RWPE2 (cell line): ENCODE measurements at places on chromosomes 2 and 18.
A peak's percentile ranks its signal among the peaks of the same experiment; 100 is the strongest.

DNA sequence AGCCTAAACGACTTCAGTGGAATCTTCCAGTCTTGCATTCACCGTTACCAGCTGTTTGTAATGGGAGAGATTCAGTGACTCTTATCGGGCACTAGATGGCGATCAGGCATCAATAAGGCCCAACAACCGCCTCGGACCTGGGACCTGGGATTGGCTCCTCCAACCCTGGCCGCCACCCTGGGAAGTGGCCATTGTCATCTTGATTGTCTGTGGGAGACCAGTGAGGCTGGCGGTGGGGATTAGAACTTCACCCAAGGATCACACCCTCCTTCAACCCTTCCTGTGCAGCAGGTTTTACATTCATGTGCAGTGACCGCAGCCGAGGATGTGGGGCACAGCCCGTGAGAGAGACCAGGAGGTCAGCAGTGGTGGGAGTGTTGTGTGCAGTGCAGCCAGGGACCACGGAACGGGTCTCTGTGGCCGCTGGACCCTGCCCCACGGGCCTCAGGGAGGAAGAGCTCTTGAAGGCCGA, 85.3 kb downstream of the SPP2 start:
- H3K27ac ChIP-seq = peak overlapping the region; percentile 89
- H3K4me3 ChIP-seq = no peak overlapping the region
- no peaks in the 10 kb centered on the region for H3K27me3 ChIP-seq
- DNase-seq = peak; percentile 75
- no peaks in the 10 kb centered on the region for H3K36me3 ChIP-seq

DNA sequence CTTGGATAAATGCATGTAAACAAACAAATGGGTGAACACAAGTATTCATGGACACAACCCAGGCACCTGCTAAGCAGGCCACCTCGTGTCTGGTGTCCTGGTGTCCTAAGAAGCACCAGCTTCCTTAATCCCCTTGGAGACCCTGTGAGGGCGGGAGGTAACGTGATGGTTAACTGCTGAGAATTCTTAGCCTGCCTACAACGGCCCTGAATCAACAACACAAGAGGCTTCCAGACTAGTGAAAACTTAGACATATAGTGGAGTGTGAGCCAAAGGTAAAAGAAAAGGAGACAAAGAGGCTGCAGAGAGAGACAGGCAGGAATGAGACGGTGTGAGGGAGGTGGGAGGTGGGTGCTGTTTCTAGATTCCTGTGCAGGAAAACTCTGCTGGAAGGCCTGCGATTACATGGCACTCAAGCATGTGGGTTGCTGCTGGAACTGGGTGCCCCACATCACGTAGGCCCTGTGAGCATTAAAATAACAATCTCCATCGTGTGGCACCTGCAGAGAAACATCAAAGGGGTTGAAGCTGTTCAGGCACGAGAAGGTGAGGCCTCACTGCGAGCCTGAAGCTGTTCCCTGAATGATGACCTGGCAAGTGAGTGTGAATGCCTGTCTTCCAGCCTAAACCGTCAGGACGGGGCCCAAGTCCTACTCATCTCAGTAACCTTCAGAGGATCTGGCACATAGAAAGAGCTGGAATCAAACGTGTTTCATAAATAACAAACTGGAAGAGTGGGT, 64.2 kb downstream of the RPL37A start:
- no peak for DNase-seq
- H3K4me3 ChIP-seq = no peak overlapping the region
- no peaks in the 10 kb centered on the region for H3K36me3 ChIP-seq
- H3K27ac ChIP-seq = no peak overlapping the region
- H3K27me3 ChIP-seq = no peaks in the 10 kb centered on the region

DNA sequence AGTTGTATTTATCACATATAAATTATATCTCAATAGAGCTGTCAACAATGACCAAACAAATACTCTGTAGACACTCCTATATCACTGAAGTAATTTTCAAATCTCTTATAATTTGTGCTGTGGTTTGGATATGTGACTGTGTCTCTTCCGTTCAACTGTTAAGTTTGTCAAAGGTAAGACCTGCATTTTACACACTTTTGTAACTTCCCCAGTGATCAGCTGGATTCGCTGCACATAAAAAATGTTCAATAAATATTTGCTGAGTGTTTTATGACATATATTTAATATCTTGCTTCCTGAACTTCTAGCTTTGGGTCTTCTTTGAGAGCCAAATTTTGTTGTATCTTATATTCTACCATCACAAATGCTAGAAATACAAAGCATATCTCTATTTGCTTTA, 57.3 kb upstream of the ROCK1 start:
- H3K4me1 ChIP-seq = peaks cover 10% of the 10 kb centered on the region
- DNase-seq = no peak
- no peak overlapping the region for H3K4me3 ChIP-seq

DNA sequence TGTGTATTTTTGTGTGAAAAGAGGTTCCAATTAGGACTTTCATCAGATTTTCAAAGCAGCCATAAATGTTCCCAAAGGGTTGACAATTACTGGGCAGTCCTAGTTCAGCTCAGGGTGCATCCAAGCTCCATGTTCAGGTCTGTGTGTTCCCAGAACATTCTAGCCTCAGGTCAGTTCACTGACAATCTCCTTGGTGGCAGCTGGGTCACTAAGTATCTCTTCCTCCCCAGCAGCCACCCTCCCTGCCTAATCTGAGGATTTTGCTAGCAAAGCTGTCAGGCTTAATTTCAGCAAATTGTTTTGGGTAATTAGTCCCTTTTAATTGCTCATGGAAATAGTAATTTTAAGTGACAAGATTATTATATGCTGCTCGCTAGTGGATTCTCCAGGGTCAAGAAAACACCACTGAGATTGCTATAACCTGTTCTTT, 29.8 kb downstream of the UPP2 start:
- no peak for DNase-seq
- H3K4me1 ChIP-seq = no peaks in the 10 kb centered on the region
- no peaks in the 10 kb centered on the region for H3K36me3 ChIP-seq
- H3K27me3 ChIP-seq = peaks cover 6% of the 10 kb centered on the region

- H3K4me1 ChIP-seq = no peaks in the 10 kb centered on the region
- H3K36me3 ChIP-seq = no peaks in the 10 kb centered on the region
- H3K27ac ChIP-seq = no peak overlapping the region
- DNase-seq = no peak
- no peak overlapping the region for H3K4me3 ChIP-seq
Measured at GRCh38 chr18:61732854-61733253, 160.0 kb downstream of the RNF152 start.

DNA sequence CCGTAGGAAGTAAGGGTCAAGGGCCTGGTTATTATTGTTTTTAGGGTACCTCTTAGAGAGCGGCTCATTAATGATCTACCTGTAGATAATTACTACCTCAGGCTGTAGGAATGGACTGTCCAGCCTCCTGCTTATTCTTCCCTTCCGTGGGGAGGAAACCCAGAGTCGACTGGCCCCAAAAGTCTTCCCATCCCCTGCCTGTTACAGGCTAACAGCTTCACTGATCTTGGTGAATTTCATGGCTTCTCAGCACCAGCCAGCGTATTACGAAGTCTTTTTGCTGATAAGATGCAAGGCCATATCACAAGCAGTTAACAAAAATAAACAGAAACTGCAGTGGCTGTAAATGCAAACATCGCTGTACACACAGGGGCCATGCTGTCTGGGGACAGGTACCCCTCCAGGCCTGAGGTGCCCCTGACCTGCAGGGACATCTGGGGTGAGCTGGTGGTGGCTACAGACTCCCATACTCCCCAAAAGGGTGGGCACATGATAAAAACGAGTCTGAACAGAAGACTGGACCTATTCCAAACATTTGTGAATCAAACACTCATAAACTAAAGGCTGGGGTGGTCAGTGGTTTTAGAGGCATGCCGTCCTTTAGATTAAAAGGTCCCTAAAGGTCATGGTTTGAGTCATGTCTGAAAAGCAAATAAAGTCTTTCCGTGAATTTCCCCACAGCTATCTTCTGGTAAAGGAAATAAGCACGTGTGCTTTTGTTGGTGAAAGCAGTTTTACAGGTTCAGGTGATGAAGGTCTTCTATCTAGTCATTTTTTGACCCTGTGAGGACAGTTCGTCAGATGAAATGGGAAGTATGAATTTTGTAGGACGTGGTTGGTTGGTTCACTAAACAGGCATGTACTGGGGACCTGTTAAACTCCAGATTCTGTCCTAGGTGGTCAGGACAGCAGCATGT, 36.7 kb downstream of the TTC39C start:
- H3K27ac ChIP-seq = no peak overlapping the region
- no peaks in the 10 kb centered on the region for H3K27me3 ChIP-seq
- no peak for DNase-seq
- peaks cover 5% of the 10 kb centered on the region for H3K4me1 ChIP-seq
- no peaks in the 10 kb centered on the region for H3K36me3 ChIP-seq

GRCh38 chr2:163909411-163910080, 173.7 kb upstream of the FIGN start:
- DNase-seq = no peak
- H3K36me3 ChIP-seq = no peaks in the 10 kb centered on the region
- no peaks in the 10 kb centered on the region for H3K27me3 ChIP-seq
- no peaks in the 10 kb centered on the region for H3K4me1 ChIP-seq
- no peak overlapping the region for H3K4me3 ChIP-seq
- no peak overlapping the region for H3K27ac ChIP-seq

- H3K4me3 ChIP-seq = no peak overlapping the region
- no peaks in the 10 kb centered on the region for H3K27me3 ChIP-seq
- no peak for DNase-seq
- H3K27ac ChIP-seq = no peak overlapping the region
- H3K4me1 ChIP-seq = no peaks in the 10 kb centered on the region
- H3K36me3 ChIP-seq = no peaks in the 10 kb centered on the region
Measured at GRCh38 chr2:16155766-16156165, 215.4 kb downstream of the MYCN start.

- H3K36me3 ChIP-seq = peaks cover 20% of the 10 kb centered on the region; the same call in 1 of the 2 replicates
- H3K4me1 ChIP-seq = no peaks in the 10 kb centered on the region
- H3K27me3 ChIP-seq = no peaks in the 10 kb centered on the region
- DNase-seq = no peak
- H3K4me3 ChIP-seq = no peak overlapping the region
- H3K27ac ChIP-seq = no peak overlapping the region
Measured at GRCh38 chr2:157735532-157735931, 106.9 kb upstream of the ACVR1C start.
